ENCODE measurements at places on chromosomes 5 and 9.

- no peak for DNase-seq
Measured at GRCh38 chr9:109729513-109729912, 50.5 kb upstream of the PALM2AKAP2 start.

GRCh38 chr5:111806156-111806555, 49.2 kb upstream of the NREP start:
- no peak for DNase-seq

GRCh38 chr9:26325444-26325829, 567.2 kb downstream of the CAAP1 start:
- DNase-seq, result no peak

DNA sequence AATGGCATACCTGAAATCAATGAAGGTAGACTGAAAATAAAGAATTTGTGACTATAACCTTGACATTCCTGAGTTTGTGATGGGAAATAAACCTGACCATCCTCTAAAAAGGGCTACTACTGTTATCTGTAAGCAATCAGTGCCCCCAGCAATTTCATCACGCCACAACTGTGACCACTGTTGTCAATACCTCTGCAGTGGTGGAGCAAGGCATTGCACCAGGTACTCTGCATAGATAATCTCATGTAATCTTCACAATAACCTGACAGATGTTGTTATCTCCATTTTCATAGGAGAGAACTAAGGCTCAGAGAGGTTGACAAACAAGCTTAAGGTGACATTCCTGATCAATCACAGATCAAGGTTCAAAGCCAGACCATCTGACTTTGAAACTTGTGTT, 38.5 kb upstream of the FRRS1L start:
- DNase-seq, result no peak

DNA sequence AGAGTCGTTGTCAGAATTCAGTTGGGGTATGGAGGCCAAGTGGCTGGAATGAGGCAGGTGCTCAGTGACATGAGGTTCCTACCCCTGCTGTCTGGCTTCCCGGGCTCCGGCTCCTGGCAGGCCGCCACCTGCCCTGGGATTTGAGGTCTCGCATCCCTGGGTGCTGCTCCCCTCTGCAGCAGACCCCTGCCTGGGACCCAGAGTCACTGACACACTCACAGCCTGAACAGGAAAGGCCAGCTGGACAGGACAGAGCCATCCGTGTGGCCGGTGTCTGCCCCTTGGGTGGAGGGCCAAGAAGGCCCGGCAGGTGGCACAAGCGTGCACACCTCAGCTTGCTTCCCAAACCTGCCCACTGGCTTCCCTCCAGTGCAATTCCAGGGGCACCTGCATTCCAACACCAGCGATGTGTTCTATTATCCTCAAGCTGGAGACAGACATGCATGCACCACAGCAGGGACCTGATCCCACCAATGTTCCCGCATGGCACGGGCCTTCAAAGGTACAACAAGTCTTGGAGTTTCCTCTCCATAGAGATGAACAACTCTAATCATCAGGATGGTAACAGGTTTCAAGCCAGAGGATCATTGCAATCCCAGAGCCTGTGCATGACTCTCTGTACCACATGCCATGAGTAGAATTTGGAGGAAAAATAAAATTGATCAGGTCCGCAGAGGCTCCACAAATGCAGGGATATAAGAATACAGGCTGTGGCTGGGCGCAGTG, 45.6 kb upstream of the RNF130 start:
- no peak for DNase-seq

DNA sequence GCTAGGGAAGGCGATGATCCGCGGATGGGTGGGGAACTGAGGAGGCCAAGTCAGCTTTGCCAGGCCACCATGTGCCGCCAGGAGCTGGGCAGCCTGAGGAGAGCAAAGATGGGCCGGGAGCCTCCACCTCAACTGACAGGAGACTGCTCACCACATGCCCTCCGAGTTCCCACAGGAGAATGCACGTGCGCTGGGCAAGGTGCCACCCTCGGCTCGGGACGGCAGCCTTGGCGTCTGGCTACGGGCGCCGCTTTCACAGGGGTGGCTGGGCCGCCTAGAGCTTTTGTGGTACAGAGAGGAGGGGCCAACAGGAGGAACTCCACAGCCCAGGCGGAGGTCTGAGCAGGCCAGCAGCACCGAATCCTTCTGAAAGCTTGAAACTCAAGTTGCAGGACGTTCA, 5.3 kb upstream of the TBC1D9B start:
- no peak for DNase-seq

DNA sequence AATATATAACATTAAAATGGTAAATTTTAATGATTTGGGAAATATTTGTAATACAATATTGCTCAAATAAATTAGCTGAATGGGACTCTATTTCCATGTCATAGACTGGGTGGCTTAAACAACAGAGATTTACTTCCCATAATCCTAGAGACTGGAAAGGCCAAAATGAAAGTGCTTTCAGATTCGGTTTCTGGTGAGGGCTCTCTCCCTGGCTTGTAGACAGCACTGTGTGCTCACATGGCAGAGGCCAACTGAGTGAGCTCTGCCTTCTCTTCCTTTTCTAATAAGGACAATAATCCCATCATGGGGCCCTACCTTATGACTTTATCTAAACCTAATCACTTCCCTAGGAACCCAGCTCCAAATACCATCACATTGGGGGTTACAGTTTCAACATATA, 196.2 kb downstream of the MARCHF11 start:
- no peak for DNase-seq

DNA sequence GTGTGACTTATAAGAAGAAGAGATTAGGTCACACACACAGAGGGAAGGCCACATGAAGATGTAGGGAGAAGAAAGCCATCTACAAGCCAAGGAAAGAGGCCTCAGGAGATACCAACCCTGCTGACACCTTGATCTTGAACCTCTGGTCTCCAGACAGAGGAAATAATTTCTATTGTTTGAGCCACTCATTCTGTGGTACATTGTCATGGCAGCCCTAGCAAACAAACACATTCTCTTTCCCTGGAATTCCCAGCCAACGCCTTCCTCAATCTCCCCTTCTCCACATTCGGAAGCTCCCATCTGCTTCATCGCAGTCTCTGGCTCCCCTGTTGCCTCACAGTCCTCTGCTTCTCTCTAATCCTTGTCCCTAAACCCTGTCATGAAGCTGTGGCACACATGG, 16.7 kb downstream of the PTGS1 start:
- DNase-seq, result no peak

GRCh38 chr5:137487600-137487999, 11.5 kb downstream of the SPOCK1 start:
- no peak for DNase-seq

- DNase-seq, result no peak
Measured at GRCh38 chr5:93899026-93899600, 157.7 kb upstream of the POU5F2 start.

- DNase-seq, result peak; percentile 60
Measured at GRCh38 chr5:172740428-172741205, 30.4 kb downstream of the DUSP1 start.

Measured in transverse colon (tissue), 4 donors.